ENCODE measurements at places on chromosomes 3 and 15.

GRCh38 chr15:67183443-67184169 is 70.9 kb downstream of the AAGAB start:
- no peak for DNase-seq

DNA sequence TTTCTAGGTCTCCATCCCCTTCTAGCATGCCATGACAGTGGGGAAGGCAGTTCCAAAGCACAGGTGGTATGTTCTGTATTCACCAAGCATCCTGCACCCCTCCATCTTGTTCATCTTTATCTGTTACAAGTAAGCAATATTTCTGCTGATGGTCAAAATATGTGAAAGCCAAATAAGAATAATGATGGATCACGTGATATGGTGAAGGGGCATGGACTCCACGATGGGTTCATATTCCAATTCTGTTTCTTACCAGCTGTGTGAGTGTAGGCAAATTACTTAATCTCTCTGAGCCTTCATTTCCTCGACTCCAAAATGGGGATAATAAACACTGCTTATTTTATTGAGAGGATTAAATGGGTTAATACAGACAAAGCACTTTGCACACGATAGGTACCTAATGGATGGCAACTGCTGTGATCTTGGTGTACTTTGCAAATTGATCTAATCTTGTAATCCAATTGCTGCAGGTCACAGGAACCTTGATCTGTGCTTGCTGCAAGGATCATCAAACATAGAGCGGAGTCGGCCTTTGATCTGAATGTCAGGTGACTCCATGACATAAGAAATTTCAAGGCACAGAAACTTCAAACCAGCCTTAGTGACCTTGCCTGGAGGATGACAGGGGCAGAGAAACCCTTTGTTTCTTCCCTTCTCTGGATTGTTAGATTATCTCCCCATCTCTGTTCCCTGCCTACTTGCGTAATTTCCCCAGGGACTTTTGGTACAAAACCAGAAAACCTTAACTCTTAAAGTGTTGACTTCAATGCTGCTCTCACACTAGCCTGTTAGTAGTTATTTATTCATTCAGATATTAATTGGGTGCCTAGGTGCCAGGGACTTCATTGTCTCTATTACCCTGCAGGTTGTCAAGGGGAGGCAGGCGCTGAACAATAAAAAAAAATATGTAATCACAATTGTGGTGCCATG is 25.8 kb downstream of the SIAH2 start:
- no peak for DNase-seq

- DNase-seq: no peak
These were observed 6.1 kb downstream of the CD96 start for GRCh38 chr3:111548092-111548491.

GRCh38 chr3:113231827-113232253 is 20.5 kb downstream of the BOC start:
- no peak for DNase-seq

- no peak for DNase-seq
These were observed 232.7 kb downstream of the MECOM start for GRCh38 chr3:169430707-169431404.

DNA sequence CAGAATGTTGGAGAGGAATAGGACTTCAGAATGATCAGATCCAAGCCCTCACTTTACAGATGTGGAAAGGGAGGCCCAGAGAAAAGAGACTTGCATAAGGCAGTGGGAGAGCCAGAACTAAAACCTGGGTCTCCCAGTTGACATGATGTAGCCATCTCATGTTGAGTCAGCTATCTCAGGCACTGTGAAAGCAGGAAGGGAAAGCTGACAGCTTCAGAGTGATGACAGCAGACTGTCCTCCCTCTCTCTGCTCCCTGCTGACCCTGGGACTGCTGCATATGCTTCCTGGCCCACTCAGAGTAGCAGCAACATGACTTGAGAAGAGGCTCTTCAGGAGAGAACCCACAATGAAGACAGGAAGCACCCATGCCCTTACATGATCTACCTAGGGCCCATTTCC is 14.7 kb downstream of the FHIT start:
- DNase-seq: no peak

- DNase-seq: no peak
These were observed 6.0 kb downstream of the RFC4 start for GRCh38 chr3:186800285-186800684.

DNA sequence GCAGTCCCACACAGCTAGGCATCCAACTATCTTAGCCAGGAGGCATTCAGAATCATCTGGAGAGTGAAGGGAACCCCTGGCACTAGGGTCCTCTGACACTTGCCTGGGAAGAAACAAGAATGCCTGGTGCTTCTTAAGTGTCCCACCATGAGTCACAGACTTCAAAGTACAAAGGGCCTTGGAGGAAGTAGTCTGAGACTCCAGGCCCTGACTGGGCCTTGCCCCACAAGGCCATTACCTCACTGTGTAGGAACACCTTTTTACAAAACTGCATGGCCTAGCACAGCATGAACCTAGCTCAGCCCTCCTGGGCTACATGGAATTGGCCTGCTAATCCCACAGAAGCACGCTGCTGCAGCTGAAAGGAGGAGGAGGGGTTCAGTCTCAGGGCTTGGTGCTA is 104.5 kb upstream of the SLCO2A1 start:
- no peak for DNase-seq

- DNase-seq: no peak
These were observed 189.4 kb downstream of the THSD4 start for GRCh38 chr15:71304681-71305080.

GRCh38 chr15:83898361-83898760 is 244.4 kb downstream of the ADAMTSL3 start:
- DNase-seq: no peak

GRCh38 chr15:75927601-75928000 is 23.9 kb downstream of the FBXO22 start:
- DNase-seq: no peak

DNA sequence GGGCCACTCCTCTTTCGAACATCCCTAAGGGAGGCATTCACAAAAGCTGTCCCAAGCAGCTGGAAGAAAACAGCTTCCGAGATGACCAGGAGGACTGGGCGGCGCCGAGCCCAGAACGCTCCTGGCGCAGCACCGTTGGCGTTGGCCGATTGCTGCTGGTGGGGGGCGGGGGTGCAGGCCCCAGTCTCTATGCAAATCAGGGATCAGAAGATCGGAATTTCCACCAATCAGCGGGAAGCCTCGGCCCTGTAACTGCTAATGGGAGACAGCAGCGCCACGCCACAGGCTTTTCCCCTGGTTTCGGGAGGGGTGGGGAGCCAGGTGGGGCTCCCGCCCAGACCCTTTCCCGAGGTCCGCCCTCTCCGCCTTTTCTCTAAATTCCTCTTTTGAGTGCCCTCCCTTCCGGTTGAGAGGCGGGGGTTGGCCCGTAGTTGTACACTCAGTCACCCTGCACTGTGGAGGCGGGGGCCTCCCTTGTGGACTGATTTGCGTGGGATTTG is 27.0 kb downstream of the HMCES start:
- no peak for DNase-seq

GRCh38 chr3:81788610-81789009 is 27.2 kb upstream of the GBE1 start:
- DNase-seq: no peak

DNA sequence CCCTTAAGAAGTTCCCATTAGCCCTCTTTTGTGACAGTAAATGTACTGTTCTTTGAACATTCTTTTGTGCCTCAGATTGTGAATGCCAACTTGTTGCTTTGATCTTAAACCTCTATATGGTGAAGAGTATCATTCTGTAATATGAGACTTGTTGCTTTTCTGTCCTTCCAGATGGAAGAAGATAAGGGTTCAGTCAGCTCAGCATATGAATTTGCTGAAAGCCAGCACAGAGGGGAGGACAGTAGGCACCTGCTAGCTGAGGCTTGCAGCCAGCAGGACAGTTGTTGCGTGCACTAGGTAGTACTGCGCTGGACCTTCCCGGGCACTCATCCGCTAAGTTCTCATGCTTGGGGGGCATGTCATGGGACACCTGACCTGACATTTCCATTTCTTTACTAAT is 74.7 kb downstream of the DCUN1D1 start:
- no peak for DNase-seq

GRCh38 chr15:55695432-55695831 is 47.5 kb downstream of the PRTG start:
- no peak for DNase-seq

GRCh38 chr3:31670136-31670535 is 137.4 kb downstream of the STT3B start:
- no peak for DNase-seq

DNA sequence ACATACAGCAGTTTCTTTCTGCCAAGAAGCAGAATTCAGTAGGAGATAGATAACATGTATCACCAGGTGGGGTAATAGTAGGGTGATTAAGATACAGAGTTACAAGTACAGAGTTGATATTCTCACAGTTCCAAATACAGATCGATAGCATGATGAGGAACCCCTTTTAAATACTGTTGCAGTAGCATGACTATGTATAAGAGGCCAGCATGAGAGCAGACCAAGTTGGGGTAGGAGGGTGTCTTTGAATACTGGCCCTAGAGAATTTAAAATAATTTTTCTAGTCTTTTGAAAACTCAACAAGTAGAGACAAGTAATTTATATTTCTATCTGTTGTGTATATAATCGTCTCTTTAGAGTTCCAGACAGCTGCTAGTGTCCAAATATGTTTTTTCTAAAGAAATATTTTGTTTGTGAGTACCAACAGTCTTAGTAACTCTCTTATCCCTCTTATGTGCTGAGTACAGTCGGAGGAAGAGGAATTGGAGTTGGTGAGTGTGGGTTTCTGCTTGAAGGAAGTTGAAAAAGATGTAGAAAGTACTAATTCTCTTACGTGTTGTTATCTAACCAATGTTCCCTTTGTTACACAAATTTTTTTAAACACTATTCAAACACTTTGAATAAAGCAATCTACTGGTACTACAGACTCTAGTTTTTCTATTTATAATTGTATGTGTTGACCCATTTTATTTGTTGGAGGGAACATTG is 30.2 kb downstream of the LYSMD4 start:
- no peak for DNase-seq

- DNase-seq: no peak
These were observed 123.2 kb downstream of the PDCD6IP start for GRCh38 chr3:33921608-33922007.

DNA sequence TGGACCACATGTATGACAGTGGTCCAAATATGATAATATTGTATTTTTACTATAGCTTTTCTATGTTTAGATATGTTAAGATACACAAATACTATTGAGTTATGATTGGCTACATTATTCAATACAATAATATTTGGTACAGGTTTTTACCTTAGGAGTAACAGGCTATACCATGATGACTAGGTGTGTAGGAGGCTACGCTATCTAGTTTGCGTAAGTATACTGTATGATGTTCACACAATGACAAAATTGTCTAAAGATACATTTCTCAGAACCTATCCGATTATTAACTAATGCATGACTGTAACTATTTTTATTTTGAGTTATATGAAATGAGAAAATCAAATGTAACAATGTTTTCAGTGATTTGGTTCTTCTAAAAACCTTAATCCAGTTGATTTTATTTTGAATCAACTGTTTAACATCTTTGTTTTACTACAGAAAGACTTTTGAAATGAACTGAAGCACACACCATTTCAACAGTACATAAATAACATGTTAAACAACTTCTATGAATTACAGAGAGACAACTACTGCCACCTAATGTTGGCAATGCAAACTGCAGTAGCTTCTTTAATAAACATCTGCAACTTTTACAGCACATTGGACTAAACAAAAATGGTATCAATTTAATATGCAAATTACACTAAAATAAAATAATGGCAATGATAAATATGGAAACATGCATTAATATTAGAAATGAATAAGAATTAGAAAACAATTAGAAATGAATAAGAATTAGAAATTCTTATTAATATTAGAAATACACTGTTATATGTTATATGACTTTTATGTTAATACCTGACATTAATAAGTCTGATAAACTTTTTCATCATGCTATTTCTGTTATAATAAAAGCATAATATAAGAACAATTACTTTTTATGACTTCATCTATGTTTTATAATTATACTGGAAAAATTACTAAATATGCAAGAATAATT is 255.7 kb downstream of the MBNL1 start:
- DNase-seq: no peak

GRCh38 chr3:82654708-82655107 is 893.3 kb upstream of the GBE1 start:
- DNase-seq: no peak

DNA sequence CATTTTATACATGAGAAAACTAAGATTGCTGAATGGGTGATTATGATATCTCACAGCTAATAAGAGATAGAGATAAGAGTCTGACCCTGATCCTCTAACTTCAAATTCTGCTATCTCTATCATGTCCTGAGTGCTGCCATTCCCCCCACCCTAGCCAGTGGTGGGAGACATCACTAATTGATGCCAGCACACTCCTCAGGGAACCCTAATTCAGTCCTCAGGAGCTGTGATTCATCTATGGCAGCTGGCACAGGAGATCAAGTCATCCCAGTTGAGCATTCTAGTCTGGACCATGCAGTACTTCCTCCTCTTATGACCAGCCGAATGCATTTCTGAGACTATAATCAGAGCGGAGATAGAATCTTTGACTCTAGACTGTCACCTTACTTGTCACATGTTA is 71.9 kb downstream of the SYNM start:
- no peak for DNase-seq

DNA sequence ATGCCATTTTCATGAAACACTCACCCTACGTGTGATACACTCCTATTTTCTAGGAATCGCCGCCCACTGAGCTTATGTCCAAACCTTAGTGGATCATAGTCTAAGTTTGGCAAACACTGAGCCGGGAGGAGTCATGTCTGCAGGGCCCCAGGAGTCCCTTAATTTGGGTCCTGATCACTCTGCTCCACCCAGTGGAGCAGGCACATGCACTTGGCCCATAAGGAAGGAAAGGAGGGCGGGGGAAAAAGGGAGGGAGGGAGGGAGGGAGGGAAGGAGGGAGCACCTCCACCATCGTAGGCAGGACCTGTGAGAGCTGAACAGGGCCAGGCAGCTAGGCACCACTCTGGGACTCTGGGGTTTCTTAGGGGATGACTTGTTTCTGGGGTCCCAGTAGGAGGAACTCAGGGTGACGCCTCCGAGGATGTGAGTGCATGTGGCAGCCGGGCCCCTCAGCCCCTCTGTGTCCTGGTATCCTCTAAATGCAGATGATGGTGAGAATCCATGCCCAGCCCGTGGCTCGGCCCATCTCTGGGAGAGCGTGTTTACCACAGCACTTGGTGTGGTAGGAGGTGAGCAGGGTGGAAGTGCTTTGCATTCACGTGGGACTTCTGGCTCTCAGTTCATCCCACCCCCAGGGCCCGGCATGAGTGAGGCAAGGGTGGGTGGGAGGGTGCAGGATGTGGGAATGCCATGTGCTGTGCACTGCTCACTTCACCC is 109.4 kb downstream of the KLF13 start:
- no peak for DNase-seq

- no peak for DNase-seq
These were observed 138.9 kb downstream of the CACNA1D start for GRCh38 chr3:53633197-53633787.

DNA sequence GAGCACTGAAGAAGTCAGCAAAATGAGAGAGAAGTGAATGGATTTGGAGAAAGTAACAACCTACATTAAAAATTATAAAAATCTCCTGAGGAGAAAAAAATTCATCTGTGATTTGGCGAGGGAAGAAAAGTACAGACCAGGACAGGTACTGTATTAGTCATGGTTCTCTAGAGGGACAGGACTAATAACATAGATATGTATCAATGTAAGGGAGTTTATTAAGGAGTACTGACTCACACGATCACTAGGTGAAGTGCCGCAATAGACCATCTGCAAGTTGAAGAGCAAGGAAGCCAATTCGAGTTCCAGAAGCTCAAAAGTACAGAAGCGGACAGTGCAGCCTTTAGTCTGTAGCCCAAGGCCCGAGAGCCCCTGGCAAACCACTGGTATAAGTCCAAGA is 1004.4 kb upstream of the ALCAM start:
- DNase-seq: no peak

Data from D721Med (cell line).